Kidney epithelial cell (primary cell): ENCODE measurements at places on chromosomes 16 and 17. TPM values are rescaled to one million over a fixed set of nuclear protein-coding genes. Genes with fewer than 3 reads are reported as not detected.

The KRTAP3-2 gene
- not detected in 2 replicates for total RNA-seq

- DNase-seq: no peak
Observed at GRCh38 chr17:79095345-79096055, 20.9 kb downstream of the ENGASE start.

DNA sequence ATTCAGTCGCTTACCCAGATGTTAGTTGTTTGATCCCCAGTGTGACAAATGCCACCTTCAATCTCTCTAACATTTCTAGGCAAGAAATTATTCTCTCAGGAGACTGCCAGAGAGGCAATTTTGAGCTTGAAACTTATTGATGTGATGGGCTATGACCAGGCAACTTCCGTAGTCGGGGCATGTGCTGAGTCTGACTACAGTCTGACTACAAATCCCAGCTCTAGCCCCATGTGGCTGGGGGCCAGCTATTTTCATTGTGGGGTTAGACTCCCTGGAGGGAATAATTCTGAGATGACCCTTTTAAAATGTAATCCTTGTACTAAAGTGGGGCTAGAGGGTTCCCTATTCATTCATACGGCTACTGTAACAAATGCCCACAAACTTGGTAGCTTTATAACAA, 65.9 kb downstream of the RBFOX1 start:
- DNase-seq: no peak

DNA sequence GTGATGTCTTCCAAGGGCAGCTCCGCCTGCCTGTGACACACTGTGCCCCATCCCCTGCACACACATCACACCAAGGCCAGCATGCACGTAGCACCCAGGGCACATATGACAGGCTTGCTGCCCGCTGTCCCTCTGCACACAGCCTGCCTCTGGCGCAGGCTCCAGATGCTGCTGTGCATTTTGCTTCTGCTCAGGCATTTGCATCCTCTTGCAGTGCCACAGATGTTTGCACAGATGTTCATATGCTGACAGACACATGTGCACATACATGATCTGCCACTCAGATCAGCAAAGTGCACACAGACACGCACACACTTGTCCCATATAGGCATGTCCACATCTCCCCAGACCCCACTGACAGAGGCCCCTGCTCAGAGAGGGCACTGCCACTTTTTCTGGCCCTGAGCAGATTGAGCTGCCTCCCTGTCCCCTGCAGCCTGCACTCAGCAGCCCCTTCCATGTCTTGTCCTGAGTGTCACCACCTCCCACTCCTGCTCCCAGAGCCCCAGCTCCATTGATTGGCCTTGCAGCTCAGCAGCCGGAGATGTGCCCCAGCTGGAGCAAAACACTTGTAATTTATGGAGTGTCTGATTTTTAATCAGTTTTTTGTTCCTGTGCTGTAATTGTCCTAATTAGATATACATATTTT, 115.1 kb upstream of the RPL38 start:
- no peak for DNase-seq

The AIPL1 gene
- not detected in 2 replicates for total RNA-seq
